ENCODE measurements at places on chromosomes 16 and 17. TPM values are rescaled to one million over a fixed set of nuclear protein-coding genes. Genes with fewer than 3 reads are reported as not detected.

DNA sequence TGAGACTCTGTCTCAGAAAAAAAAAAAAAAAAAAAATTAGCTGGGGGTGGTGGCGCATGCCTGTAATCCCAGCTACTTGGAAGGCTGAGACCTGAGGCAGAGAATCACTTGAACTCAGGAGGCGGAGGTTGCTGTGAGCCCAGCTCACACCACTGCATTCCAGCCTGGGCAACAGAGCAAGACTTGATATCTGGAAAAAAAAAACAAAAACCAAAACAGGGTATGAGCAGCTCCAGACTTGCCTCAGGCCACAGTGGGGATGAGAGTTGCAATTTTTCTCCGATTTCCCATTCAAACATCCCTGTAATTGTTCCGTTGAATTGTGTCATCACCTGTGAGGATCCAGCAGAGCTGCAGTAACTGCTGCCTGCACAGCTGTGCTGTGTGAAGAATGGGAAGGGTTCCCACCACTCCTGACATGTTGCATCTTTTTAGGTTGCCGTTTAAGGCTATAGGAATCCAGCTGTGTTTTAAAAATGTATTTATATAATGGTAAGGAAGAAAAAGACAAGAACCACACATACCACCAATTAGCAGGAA lies 150.0 kb downstream of the VPS53 start:
- no peak overlapping the region for H3K27ac ChIP-seq
- H3K4me3 ChIP-seq: no peak overlapping the region
- H3K4me1 ChIP-seq: peaks cover 26% of the 10 kb centered on the region
- no peak for DNase-seq
- H3K27me3 ChIP-seq: no peaks in the 10 kb centered on the region

- H3K4me1 ChIP-seq: peaks cover 35% of the 10 kb centered on the region
- H3K27ac ChIP-seq: no peak overlapping the region
- H3K36me3 ChIP-seq: no peaks in the 10 kb centered on the region
- H3K27me3 ChIP-seq: no peaks in the 10 kb centered on the region
- H3K4me3 ChIP-seq: no peak overlapping the region
These were observed 91.8 kb downstream of the YPEL2 start for GRCh38 chr17:59423137-59423724.

DNA sequence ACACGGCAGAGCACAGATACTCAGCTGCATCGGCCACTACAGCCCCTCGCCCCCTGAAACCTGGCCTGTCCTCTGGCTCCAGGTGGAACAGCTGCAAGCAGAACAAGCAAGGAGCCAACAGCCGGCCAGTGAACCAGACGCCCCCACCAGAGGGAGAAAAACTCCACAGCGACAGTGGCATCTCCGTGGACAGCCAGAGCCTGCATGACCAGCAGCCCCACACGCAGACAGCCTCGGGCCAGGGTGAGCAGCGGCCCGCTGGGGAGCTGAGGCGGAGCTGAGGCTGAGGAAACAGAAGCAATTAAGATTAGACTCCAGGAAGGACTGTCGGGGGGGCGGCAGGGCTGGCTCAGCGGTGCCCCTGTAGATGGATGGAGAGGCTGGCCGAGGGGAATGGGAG lies 16.7 kb downstream of the NGFR start:
- DNase-seq: no peak
- H3K27me3 ChIP-seq: peaks cover 7% of the 10 kb centered on the region
- H3K4me1 ChIP-seq: peaks cover 18% of the 10 kb centered on the region
- H3K4me3 ChIP-seq: no peak overlapping the region
- H3K27ac ChIP-seq: no peak overlapping the region

- no peak overlapping the region for H3K4me3 ChIP-seq
- DNase-seq: peak; percentile 73
- peaks cover 7% of the 10 kb centered on the region for H3K4me1 ChIP-seq
- no peak overlapping the region for H3K27ac ChIP-seq
These were observed 95.0 kb downstream of the PLCG2 start for GRCh38 chr16:81873843-81874752.

- H3K4me3 ChIP-seq: no peak overlapping the region
- no peaks in the 10 kb centered on the region for H3K36me3 ChIP-seq
- no peak overlapping the region for H3K27ac ChIP-seq
- H3K4me1 ChIP-seq: peaks cover 6% of the 10 kb centered on the region
- no peaks in the 10 kb centered on the region for H3K27me3 ChIP-seq
- no peak for DNase-seq
These were observed 11.1 kb upstream of the SLC5A11 start for GRCh38 chr16:24834459-24835335.

GRCh38 chr17:31216031-31216751 lies 80.8 kb downstream of the OMG start:
- no peaks in the 10 kb centered on the region for H3K4me1 ChIP-seq
- no peak overlapping the region for H3K27ac ChIP-seq
- H3K27me3 ChIP-seq: no peaks in the 10 kb centered on the region
- peaks cover 26% of the 10 kb centered on the region for H3K36me3 ChIP-seq
- DNase-seq: no peak

- DNase-seq: no peak
- peaks cover 29% of the 10 kb centered on the region for H3K27me3 ChIP-seq
- no peaks in the 10 kb centered on the region for H3K36me3 ChIP-seq
- H3K27ac ChIP-seq: no peak overlapping the region
- no peaks in the 10 kb centered on the region for H3K4me1 ChIP-seq
These were observed 15.1 kb upstream of the UTP6 start for GRCh38 chr17:31916491-31917064.

DNA sequence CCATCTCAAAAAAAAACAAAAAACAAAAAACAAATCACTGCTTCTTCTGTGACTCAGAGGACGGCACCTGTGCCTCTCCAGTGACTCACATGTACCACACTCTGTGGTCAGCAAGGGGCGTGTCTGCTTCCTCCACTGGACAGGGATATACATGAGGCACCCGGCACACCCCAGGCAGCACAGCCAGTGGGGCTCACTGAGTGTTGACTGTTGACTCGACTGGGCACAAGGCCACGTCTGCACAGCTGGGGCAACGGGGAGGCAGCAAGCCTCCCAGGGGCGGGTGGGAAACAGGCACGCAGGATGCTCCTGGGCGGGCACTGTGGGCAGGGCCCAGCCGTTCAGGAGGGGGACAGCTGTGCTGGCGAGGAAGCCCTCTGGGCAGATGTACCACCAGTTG lies 64.1 kb downstream of the TIMM22 start:
- no peaks in the 10 kb centered on the region for H3K4me1 ChIP-seq
- no peak overlapping the region for H3K27ac ChIP-seq
- H3K4me3 ChIP-seq: no peak overlapping the region
- DNase-seq: peak; percentile 81

DNA sequence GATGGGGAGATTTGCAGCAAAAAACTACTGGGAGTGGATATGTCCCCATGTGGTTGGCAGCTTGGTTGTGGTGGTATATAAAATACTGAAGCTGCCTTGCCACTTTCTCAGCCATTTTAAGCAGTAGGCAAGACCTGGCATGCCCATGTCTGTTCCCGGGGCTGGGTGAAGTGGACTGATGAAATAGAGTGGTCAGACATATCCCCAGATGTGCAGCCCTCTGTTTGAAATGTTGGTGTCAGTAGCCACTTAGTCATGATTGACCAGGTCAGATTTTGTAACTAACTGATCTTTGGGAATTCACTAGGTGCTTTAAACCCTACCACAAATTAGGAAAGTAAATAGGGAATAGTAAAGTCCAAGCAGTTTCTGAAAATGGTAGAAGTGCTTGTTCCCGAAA lies 151.6 kb downstream of the PHKB start:
- H3K36me3 ChIP-seq: peaks cover 5% of the 10 kb centered on the region
- H3K27me3 ChIP-seq: no peaks in the 10 kb centered on the region
- DNase-seq: no peak
- no peaks in the 10 kb centered on the region for H3K4me1 ChIP-seq
- no peak overlapping the region for H3K27ac ChIP-seq

DNA sequence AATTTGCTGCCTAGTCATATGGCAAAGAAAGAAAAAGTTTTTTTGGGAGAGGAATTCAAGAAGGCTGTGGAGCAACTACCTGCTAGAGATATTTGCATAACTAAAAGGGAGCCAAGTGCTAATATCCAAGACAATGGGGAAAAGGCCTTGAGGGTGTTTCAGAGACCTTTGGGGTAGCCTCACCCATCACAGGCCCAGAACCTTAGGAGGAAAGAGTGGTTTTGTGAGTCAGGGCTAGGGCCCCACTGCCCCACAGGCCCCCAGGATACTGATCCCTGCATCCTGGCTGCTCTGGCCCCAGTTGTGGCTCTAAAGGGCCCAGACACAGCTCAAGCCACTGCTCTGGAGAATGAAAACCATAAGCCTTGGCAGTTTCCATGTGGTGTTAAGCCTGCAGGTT lies 41.9 kb upstream of the SDK2 start:
- H3K4me3 ChIP-seq: no peak overlapping the region
- H3K27ac ChIP-seq: no peak overlapping the region
- H3K27me3 ChIP-seq: no peaks in the 10 kb centered on the region
- H3K36me3 ChIP-seq: no peaks in the 10 kb centered on the region

- peaks cover 41% of the 10 kb centered on the region for H3K4me1 ChIP-seq
- no peak for DNase-seq
- peak overlapping the region; percentile 55 for H3K4me3 ChIP-seq
- no peaks in the 10 kb centered on the region for H3K36me3 ChIP-seq
- H3K27me3 ChIP-seq: peaks cover 49% of the 10 kb centered on the region
These were observed 626 bp downstream of the TUBB3 start for GRCh38 chr16:89923640-89924296.

DNA sequence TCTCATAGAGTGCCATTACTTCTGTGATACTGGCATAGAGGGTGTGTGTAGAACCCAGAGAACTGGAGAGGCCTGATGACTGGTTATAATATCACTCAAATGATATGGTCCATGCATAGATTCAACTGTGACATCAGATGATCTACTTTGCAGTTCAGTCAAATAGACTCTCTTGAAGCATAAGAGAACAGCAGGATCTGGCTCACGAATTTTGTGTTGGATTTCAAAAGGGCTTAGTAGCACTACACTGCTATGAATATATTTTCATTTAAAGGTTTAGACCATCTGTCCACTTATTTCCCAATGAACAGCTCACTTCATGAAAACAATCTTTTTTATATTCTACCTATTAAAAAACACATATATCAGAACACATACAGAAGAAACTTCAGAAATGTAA lies 119.7 kb downstream of the KIF2B start:
- H3K27me3 ChIP-seq: no peaks in the 10 kb centered on the region
- DNase-seq: no peak
- H3K4me1 ChIP-seq: no peaks in the 10 kb centered on the region
- no peak overlapping the region for H3K4me3 ChIP-seq
- no peak overlapping the region for H3K27ac ChIP-seq
- no peaks in the 10 kb centered on the region for H3K36me3 ChIP-seq

- H3K36me3 ChIP-seq: no peaks in the 10 kb centered on the region
- DNase-seq: peak; percentile 68
- no peaks in the 10 kb centered on the region for H3K27me3 ChIP-seq
- no peak overlapping the region for H3K4me3 ChIP-seq
- peaks cover 25% of the 10 kb centered on the region for H3K4me1 ChIP-seq
These were observed 30.9 kb downstream of the SOCS1 start for GRCh38 chr16:11224894-11225676.

GRCh38 chr17:46722662-46723285 lies 95.7 kb downstream of the WNT3 start:
- H3K36me3 ChIP-seq: peaks cover 25% of the 10 kb centered on the region
- no peak overlapping the region for H3K4me3 ChIP-seq
- H3K27ac ChIP-seq: no peak overlapping the region
- no peaks in the 10 kb centered on the region for H3K27me3 ChIP-seq
- DNase-seq: no peak

DNA sequence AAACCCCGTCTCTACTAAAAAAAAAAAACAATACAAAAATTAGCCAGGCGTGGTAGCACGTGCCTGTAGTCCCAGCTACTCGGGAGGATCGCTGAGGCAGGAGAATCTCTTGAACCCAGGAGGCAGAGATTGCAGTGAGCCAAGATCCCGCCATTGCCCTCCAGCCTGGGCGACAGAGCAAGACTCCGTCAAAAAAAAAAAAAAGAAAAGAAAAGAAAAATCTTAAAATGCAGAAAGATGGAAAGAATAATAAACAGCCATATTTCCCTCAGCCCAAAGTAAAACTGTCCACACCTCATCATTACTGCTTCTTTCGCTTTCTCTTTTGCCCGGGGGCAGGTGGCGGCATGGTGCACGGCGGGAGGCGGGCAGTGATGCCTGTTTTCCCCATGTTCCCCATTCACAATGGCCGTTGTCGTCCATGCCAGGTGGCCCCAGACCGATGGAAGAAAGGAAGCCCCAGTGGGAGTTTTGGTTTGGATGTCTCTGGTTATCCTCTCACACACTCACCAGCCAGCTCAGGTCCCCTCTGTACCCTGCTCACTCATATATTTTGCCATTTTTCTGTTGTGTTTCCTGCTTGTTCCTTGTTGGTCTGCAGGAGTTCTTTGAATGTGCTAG lies 37.0 kb upstream of the PEMT start:
- H3K27ac ChIP-seq: no peak overlapping the region
- H3K4me1 ChIP-seq: no peaks in the 10 kb centered on the region
- no peaks in the 10 kb centered on the region for H3K27me3 ChIP-seq

- DNase-seq: no peak
- H3K27ac ChIP-seq: no peak overlapping the region
- H3K36me3 ChIP-seq: no peaks in the 10 kb centered on the region
- H3K4me3 ChIP-seq: no peak overlapping the region
These were observed 53.6 kb downstream of the CDH11 start for GRCh38 chr16:65068151-65068740.

- no peak overlapping the region for H3K4me3 ChIP-seq
- no peaks in the 10 kb centered on the region for H3K4me1 ChIP-seq
- H3K27ac ChIP-seq: no peak overlapping the region
- H3K27me3 ChIP-seq: no peaks in the 10 kb centered on the region
- DNase-seq: no peak
These were observed 85.7 kb upstream of the XYLT1 start for GRCh38 chr16:17556276-17557052.

- DNase-seq: no peak
- H3K27me3 ChIP-seq: no peaks in the 10 kb centered on the region
- no peaks in the 10 kb centered on the region for H3K4me1 ChIP-seq
- H3K36me3 ChIP-seq: no peaks in the 10 kb centered on the region
These were observed 15.2 kb downstream of the UBE2O start for GRCh38 chr17:76437467-76438402.

DNA sequence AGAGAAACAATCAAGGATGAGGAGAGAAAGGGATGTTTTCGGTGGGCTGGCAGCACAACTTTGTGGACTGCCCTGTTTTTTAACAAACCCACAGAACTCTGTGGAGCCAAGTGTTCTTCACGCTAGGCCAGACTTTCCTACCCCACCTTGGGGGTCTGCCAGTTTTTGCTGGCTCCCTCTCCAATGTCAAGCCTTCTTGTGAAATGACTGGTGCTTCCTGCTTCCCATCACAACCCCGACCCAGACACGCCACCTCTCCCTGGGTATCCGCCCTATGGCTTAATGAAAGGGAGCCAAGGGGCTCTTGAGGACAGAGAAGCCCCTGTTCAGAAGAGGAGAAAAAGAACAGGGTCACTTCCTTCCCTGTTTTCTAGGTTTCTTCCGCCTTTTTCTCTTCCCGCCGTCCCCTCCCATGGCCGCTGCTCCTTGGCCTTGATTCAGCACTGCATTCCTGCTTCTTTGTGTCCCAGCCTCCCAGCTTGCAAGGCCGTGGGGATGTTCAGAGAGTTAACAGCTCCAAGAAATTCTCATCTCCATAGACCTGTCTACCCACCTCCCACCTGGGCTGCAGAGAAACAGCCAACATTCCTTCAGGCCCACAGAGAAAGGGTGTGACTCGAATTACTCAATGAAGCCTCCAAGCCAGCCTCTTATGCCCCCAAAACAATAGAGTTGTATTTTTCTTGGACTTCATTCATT lies 16.5 kb upstream of the SOX9 start:
- H3K4me3 ChIP-seq: no peak overlapping the region
- no peak for DNase-seq
- H3K4me1 ChIP-seq: no peaks in the 10 kb centered on the region
- no peaks in the 10 kb centered on the region for H3K27me3 ChIP-seq

ACE gene
- total RNA-seq: 64.1 TPM

PABPN1L gene
- not detected for total RNA-seq

TLCD2 gene
- total RNA-seq: 12.7 TPM

KRT13 gene
- 5.5 TPM for total RNA-seq

MYCBPAP gene
- total RNA-seq: 1.3 TPM

CMTM2 gene
- total RNA-seq: 3.1 TPM

USP31 gene
- 15.9 TPM for total RNA-seq

RHBDL3 gene
- 0.41 TPM for total RNA-seq

ELP5 gene
- 35.0 TPM for total RNA-seq
